ENCODE measurements at places on chromosomes 13 and 19.

DNA sequence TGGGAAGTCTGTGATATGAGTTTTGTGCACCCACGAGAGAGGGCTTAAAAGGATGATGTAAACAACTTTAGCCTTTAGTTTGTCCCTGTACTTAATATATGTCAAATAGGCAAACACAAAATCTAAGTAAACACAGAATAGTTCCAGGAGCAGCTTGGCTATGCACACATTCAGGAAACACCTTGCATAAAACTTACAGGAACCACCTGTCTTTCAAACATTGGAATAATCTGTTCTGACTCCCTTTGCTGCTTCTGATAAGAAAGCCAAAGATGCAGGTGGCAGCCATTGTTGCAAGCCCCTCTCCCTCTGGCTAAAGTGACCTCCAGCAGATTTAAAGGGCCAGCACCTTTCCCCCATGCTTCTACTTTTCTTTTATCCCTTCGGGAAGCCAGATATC, 4.7 kb downstream of the EEF1AKMT1 start:
- no peak for DNase-seq

GRCh38 chr13:28744091-28744536, 25.3 kb upstream of the SLC46A3 start:
- DNase-seq, result peak; percentile 57

- DNase-seq, result no peak
These were observed 58.7 kb upstream of the ZNF599 start for GRCh38 chr19:34831714-34832113.

- DNase-seq, result no peak
These were observed 106.8 kb upstream of the SPRY2 start for GRCh38 chr13:80447747-80448146.

- DNase-seq, result peak; percentile 8
These were observed 558 bp downstream of the MZT1 start for GRCh38 chr13:72726726-72727416.

Measured in fibroblast of upper back skin (primary cell).